ENCODE measurements at places on chromosomes 5 and 9.

GRCh38 chr9:8769153-8769552 is 969.6 kb upstream of the DMAC1 start:
- no peak for DNase-seq

GRCh38 chr5:135457424-135458071 is 5.4 kb upstream of the TIFAB start:
- peak; percentile 77 for DNase-seq

DNA sequence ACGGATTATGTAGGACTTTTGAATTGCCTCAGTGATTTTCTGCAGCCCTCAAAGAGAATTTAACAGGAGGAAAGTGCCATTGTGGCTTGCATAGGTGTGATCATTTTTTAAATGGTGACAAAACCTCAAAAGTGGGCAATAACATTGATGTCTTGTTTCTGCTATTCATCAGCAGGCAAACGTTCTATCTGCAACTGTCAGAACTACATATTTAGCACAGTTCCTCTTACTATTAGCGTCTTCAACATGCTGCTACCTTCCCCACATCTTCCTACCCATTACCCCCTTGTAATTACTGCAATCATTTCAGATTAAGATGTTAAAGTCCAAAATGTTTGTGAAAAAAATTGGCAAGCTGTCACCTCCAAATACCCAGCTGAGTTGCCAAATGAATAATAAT is 254.6 kb downstream of the SMARCA2 start:
- no peak for DNase-seq

- no peak for DNase-seq
These were observed 165.6 kb upstream of the IER5L start for GRCh38 chr9:129343424-129344375.

DNA sequence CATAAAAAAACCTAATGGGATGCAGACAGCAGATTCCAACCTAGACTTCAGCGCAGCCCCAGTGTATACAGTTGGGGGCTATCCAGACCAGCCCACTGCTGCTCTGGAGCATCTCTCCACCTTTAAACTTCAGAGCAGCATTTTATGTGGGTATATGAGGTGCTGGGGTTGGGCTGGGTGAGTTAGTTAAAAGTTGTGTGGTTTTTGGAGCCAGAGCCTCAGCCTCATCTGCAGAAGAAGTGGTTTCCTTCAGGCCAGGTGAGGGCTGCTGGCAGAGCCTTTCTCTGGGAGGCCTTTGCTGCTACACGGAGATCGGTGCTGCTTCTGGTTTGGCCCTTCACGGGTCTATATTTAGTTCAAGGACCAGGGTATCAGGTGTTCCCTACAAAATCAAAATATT is 228.3 kb downstream of the PDZD2 start:
- DNase-seq: no peak

DNA sequence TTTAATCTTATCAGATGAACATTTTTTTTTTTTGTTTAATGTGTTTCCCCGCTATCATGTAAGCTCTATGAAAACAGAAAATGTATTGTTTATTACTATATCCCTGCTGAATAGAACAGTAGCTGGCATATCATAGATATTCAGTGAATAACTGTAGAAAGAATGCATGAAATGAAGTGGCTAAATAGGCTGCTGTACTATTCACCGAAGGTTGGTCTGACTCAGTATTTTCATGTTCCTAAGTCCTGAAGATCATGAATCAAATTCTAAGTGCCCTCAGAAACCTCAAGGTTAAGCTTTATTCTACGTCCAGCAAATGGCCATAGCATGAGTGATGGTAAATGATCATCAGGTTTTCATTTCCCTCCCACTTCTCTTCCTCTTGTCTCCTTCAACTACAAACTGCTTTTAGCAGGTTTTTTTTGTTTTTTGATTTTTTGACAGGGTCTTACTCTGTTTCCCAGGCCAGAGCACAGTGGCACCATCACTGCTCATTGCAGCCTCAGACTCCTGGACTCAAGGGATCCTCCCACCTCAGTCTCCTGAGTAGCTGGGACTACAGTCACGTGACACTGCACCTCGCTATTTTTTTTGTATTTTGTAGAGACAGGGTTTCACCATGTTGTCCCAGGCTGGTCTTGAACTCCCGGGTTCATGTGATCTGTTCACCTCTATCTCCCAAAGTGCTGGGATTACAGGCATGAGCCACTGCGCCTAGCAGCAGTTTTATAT is 19.1 kb upstream of the ZFAND5 start:
- no peak for DNase-seq

- DNase-seq: no peak
These were observed 28.8 kb downstream of the G3BP1 start for GRCh38 chr5:151800532-151800931.

DNA sequence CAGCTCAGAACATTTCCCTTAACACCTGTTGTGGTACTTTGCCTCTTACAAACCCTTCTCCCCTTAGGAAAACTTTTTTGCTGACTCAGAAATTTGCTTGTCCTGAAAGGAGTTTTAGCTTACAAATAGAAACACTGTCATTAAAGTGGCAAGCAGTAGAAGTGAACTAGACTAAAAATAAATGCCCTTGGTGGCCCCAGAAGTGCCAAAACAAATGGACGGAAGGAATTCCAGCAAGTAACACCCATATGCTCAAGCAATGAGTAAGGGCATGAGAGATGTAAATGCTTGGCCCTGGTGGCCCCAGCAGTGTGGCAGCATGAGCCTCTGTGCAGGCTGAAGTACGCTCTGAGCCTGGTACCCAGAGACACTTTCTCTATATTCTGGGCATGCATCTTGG is 8.6 kb downstream of the VLDLR start:
- DNase-seq: no peak

GRCh38 chr9:80561526-80561925 is 989.8 kb downstream of the TLE4 start:
- no peak for DNase-seq

DNA sequence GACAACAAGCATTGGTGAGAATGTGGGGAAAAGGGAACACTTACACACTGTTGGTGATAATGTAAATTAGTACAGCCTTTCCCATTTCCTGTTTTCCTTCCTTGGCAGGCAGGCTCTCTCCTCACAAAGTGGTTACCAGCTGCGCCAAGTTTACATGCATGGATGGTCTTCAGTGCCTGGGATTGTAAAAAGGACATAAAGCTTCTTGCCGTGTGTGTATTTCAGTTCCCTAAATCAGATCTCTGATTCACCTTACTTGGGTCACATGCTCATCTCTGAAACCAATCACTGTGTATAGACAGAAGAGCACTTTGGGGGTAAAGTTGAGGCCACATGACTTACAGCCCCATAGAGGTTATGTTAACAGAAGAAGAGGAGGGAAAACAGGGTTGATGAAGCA is 92.8 kb downstream of the CAVIN4 start:
- DNase-seq: no peak

DNA sequence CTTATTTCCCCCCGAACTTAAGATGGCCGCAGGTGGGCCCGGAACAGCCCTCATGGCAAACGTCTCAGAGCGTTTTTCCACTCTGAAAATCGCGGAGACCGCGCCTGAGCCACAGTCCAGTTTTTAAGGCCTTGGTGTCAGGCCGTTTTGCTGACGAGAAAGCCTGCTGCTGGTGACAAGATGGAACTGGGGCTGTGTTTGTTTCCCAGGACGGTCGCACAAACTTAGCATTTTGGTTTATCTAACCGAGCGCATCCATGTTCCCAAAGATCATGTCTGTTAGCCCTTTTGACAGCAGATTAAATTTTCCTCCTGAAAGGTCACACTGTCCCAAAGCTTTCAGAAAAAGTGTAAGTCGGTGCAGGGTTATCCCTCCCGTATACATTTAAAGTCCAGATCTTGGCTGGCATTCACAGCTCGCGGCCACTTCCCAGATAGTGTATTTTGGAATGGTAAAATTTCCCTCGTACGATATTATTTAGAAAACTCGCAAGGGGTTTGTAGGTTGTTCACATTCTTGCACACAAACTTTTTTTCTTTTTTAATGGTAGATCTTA is 812 bp downstream of the SREK1 start:
- no peak for DNase-seq

GRCh38 chr5:78985116-78985724 is at the start of gene ARSB:
ARSB (minus strand) TSS chr5:78985310; CDS start chr5:78985248, 62 bp downstream.
- no peak for DNase-seq

DNA sequence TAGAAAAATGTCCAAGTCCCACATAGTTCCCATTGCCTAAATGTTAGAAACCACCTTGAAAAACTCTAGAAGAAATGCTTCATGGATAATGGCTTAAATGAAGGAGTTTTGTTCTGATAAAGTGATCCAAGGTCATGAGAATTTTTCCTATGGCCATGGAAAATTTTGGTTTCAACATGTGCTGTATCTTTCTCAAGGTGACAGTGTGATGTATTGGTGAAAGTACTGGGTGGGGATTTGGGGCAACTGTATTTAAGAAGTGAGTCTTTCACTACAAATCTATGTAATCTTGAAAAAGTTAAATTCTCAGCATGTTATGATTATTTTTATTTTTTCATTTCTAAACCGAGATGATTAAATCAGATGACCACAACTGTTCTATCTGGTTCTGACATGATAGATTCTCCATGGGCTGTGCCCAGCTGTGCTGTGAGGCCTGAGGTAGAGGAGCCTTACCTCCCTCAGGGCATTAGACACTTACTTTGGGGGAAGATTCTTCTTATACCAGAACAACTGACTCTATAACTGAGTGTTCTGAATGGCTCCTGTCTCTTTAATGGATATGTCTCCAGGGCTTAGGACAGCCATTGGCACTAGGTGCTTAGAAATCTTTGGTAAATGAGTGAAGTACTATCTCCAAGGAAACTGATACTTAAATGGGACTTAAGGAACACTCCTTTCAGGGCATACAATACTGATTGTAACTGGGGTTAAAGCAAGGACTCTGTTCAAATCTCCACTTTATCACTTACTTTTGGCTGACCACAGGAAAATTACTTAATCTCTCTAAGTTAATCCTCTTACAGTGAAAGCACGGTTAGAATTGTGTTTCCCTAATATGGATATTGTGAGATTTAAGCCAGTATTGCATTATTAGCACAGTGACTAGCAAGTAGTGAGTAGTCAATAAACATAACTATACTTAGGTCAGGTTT is 397.4 kb upstream of the MEF2C start:
- no peak for DNase-seq

- no peak for DNase-seq
These were observed 59.1 kb downstream of the THBS4 start for GRCh38 chr5:80094236-80094738.

DNA sequence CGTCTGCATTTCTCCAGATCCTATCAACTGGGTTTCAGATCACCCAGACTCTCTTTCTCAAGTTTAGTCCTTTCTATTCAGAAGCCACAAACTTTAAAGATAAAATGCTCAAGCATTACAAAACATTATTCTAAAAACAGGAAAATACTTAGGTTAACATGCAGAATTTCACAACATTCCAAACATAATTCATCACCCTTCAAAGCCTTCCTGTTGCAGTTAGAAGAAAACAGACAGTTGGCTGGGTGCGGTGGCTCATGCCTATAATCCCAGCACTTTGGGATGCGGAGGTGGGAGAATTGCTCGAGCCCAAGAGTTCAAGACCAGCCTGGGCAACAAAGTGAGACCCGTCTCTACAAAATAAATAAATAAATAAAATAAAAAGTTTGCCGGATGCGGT is 7.7 kb upstream of the OCLN start:
- no peak for DNase-seq

GRCh38 chr9:131385296-131385695 is 8.6 kb upstream of the PRRC2B start:
- DNase-seq: no peak

GRCh38 chr5:113759505-113759904 is 246.0 kb downstream of the YTHDC2 start:
- no peak for DNase-seq

DNA sequence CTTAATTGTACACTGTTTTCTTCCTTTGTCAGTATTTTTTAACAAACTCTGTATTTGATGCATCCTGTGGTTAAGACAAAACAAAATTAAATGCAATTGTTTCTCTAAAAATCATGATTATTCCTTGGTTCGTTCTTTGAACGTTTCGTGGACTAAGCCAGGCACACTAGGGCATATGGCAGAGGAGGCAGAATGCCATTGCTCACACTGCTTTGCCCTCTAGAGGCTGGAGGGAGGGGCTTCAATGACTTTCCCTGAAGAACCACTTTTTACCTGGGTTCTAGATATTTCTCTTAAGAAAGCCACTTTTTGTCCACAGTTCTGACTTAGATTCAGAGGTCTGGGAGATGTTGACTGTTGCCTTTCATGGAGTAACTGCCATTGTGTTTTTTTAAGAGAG is 236.2 kb upstream of the ADAMTSL1 start:
- no peak for DNase-seq

DNA sequence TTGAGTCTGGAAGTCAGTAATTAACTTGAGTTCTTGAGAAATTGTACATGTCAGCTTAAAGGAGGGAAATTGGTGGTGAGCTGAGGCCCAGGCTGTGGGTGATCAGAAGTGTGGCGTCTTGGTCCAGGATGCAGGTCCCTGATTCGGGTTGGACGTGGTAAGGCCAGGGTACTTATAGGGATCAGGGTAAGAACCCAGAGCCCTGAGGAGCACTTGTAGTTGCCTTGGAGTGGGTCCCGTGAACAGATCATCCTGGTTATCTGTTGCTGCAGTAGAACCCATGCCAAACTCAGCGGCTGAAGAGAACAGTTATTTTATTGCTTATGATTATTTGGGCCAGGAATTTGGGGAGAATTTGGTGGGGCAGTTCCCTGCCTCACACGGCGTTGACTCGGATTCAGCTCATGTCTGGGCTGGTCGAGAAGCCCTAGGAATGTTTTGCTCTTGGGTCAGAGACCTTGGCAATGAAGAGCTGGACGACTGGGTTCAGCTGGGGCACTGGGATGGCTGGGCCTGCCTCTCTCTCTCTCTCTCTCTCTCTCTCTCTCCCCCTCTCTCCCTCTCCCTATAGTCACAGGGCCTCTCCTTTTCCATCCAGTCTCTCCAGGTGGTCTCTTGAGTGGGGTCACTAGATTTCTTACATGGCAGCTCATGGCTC is 73.1 kb downstream of the PDZD2 start:
- no peak for DNase-seq

DNA sequence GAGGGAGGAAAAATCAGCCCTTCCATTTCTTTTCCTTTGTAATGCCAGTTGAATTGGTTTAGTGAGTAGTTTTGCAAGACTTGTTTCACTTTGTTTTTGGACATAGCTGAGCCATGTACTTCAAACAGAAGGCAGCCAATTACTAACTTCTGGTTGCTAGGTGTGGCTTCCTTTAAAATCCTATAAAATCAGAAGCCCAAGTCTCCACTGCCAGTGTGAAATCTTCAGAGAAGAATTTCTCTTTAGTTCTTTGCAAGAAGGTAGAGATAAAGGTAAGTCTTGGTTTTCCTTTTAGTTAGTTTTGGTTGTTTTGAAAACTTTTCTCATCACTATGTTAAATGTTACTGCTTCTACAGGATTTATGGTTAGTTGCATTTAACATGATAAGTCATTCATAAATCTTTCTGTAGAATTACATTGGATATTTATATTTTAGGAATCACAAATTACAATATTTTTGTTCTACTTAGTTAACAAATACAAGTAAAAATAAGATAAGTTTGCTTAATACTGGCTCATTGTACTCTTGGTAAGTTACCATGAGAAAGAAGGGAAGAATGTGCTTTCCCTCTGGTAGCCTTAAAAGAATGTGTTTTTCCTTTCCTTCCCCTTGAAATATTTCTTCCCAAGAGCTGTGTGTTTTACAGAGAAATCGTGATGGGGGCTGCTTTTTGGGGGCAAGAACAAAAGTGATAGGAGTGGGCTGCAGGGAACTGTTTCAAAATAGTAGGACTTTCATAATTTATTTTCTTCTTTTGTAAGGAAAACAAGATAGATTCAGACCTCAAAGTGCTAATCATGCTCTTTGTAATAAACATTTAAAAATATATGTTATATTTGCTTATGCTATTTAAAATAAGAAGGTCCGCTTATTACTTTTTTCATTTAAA is at the start of gene ANXA1:
TSS of gene ANXA1 (plus strand) at position 213 of the 890 bp plus-strand sequence. CDS start 6,671 bp downstream, outside the sequence.
- no peak for DNase-seq

- no peak for DNase-seq
These were observed 155.0 kb upstream of the PITX1 start for GRCh38 chr5:135189024-135189423.

- DNase-seq: no peak
These were observed 166.6 kb upstream of the GAS1 start for GRCh38 chr9:87113874-87114273.
